Activated CD8-positive, alpha-beta memory T cell treated with anti-CD3 and anti-CD28 coated beads for 1 hour (primary cell): ENCODE measurements at places on chromosomes 3 and 15.

- no peak for DNase-seq
These were observed 40.7 kb downstream of the RAB6B start for GRCh38 chr3:133855002-133855370.

- no peak for DNase-seq
These were observed 161.1 kb downstream of the CACNA2D3 start for GRCh38 chr3:54283470-54283869.

GRCh38 chr3:126684218-126684751 is 19.8 kb upstream of the CHCHD6 start:
- DNase-seq: no peak

DNA sequence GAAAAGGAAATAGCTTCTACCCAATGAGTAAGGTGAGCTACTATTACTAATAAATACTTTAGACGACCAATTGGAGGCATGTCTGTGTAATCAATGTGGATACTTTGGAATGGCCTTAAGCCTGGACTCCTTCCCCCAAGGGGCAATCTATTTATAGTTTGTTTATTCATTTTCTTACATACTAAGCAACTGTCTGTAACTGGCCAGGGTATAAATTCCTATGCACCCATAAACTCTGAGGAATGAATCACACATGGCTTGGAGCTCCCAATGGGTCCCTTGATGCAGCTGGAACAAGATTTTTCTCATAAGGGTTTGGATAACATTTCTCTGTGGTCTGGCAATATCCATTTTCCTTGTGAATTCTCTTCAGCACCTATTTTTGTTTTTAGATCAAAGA is 506.8 kb downstream of the EDEM1 start:
- no peak for DNase-seq

GRCh38 chr15:42992626-42993025 is 72.0 kb upstream of the TTBK2 start:
- no peak for DNase-seq

GRCh38 chr3:98914210-98915080 is 12.9 kb upstream of the DCBLD2 start:
- no peak for DNase-seq
